Stimulated activated naive B cell treated with anti-CD40 and anti-IgM and Interleukin-4, amounts not matched to agents 10 μg/mL and 1 μg/mL and 100 μg/mL, for 72 hours (primary cell): ENCODE measurements at places on chromosomes 12 and 14.

DNA sequence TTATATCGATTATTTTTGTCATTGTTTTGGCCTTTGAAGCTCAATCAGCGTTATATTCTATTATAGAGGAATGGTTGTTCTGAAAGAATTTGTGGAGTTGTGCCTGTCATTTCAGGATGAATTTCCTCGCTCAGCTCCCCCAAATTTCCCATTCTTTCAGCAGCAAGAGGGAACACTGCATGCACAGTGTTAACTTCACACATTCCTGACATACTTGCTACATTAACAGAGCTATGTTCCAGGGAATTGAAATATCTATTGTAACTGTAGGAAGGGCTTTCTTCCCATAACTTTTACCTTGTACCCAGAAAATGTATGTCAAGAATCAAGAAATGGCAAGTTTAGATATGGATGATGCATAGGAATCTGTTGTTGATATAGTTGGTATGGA lies 379.0 kb downstream of the LRIG3 start:
- no peak for DNase-seq

- DNase-seq = no peak
Observed at GRCh38 chr12:56928262-56928661, 5.9 kb downstream of the SDR9C7 start.

DNA sequence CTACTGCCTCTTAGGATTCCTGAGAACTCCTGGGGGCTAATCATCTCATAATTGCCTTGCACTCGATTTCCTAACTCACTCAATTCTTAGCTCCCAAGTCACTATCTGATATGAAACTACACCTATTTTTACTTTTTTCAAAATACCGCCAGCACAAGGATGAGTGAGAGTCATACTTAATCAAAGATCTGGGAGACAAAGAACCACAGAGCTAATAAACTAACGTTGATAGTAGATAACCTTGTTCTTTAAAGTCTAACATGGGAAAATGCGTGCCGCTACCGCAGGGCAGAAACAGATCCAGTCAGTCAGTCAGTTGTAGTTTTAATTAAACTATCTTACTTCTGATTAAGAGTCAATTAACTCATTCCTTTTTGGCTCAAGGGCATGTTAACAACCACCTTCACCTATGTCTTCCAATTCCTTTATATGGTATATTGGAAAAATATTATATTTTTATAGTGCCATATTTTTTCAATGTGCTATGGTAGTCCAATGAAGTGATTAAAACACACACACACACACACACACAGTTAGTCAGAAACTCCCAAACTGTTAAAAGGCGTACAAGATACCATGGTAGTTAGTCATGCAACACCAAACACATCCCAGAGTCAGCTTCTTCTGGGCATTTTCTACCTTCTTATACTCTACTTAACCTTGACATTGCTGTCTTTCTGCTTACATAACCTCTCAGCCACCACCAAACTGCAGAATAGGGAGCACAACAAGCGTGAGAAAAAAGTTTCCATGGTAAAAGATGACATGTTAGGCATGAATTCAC lies 114.0 kb downstream of the KLHL28 start:
- no peak for DNase-seq

DNA sequence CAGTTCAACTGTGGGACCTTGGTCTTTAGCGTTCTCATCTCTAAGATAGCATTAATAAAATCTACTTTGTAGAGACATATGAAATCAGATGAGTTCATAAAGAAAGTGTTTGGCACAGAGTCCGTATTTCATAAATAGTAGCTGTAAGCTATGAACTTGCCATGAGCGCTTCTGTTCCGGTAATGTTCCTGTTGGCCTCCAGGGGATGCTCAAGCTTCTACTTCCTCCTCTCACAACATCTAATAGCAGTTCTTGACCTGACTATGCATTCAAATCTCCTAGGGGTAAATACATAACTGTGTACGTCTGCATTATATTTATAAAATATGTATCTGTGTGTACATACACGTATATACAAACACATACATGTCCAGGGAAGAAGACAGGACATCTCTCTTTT lies 288.2 kb upstream of the TMPO start:
- no peak for DNase-seq

GRCh38 chr12:104049278-104049902 lies 597 bp downstream of the GLT8D2 start:
- DNase-seq = no peak

DNA sequence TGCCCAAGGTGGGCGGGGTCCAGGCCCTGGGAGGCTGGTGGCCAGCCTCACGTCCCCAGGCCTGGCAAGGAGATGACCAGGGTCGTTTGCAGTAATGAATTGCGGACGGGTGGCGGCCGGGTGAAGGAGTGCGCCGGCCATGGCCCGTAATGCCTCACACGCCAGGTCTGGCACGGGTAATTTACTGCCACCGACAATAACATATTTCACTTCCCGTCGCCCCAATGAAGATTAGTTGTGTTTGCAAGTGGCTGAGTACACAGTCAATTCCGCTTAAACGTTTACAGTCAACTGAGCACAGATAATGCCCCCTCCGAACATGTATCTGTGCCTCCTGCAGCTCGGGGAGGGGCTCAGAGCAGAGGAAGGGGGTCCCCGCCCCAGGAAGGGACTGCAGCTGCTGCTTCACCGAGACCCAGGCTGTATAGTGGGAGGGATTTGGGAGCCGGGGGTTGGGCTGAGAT lies 48.3 kb downstream of the MVK start:
- DNase-seq = no peak

GRCh38 chr14:76698191-76698590 lies 63.1 kb upstream of the VASH1 start:
- no peak for DNase-seq

DNA sequence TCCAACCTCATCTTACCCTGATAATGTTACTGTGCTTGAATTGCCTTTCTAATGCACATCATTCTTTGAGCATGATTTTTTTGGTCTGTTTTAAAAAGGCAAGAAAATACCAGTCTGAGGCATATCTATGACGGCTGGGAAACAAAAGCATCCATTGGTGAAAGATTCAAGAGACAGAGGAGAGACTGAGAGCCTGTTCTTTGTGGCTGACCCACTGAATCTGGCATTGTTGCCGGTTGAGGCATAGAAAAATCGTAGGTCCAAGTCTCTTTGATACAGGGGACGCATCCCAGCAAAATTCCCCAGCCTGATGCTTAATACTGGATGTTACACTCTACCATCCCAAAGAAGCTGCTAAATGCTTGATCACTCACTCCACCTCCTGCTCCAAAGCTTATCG lies 2.9 kb upstream of the KLHL42 start:
- no peak for DNase-seq

GRCh38 chr12:122932207-122932606 lies 34.1 kb downstream of the ABCB9 start:
- DNase-seq = no peak

- DNase-seq = no peak
Observed at GRCh38 chr12:127489061-127489460, 777.9 kb upstream of the TMEM132C start.

GRCh38 chr12:93080994-93081809 lies 152.1 kb upstream of the EEA1 start:
- DNase-seq = no peak

DNA sequence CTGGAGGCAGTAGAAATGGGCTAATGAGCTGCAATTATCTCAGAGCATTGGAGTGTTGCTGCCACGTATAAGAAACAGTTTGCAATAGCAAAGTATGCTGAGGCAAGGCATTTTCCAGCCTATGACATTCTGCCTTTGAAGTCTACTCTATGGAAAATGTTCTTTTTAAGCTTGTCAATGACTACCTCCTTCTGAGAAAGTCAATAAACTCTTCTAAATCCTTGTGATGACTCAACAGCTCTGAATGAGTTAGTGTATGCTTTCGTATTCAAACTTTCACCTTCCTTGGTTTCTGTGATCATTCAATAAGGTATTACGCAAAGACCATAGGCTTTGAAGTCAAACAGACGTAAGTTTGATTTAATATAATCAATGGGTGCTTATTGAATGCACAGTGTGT lies 111.2 kb downstream of the CAPZA3 start:
- no peak for DNase-seq

- DNase-seq = peak; percentile 1
Observed at GRCh38 chr14:75428230-75429104, 645 bp downstream of the JDP2 start.

GRCh38 chr14:96370528-96370927 lies 7.2 kb downstream of the GSKIP start:
- no peak for DNase-seq

DNA sequence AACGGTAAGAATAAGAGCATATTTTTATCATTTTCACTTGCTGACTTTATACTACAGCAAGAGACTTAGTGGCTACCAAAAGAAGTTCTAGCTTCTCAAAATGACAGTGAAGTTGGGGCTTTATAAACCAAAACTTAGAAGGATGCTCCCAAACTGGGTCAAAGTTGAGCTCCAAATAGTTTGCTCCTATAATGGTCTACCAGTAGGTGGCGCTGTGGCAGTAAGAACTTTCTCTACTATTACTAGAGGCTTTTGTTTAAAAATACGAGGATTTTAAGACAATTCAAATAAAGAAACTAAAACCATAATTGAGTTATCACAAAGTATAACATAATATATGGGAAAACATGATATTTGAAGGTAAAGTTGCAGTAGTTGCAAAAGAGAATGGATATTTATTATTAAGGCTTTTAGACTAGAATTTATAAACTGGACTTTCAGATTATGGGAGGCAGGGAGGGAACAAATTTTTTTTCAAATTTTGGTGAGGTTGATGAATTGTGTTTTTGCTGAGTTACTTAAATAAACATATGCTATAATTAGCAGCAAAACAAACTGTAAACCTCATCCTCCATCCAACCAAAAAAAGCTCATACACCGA lies 75.0 kb downstream of the TGFB3 start:
- DNase-seq = peak; percentile 13

DNA sequence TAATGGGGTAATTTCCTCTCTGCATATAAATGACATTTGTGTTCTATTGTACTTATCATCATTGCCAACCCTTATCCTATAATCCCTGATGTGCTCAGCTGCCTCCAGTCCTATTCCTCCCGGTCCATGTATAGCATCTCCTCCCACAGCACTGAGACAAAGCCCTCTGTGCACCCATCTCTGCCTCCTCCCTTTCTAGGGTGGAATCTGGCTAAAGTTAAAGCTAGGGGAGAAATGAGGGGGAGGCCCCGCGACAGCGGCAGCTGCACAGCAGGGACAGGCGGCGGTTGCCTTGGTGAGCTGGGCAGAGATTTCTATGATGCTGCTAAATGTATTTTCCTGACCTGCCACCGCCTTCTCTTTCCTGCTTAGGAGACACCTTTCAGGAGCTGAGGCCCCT lies 12.8 kb upstream of the ZDHHC22 start:
- DNase-seq = no peak

- DNase-seq = no peak
Observed at GRCh38 chr14:75824318-75824717, 157.5 kb downstream of the TGFB3 start.

DNA sequence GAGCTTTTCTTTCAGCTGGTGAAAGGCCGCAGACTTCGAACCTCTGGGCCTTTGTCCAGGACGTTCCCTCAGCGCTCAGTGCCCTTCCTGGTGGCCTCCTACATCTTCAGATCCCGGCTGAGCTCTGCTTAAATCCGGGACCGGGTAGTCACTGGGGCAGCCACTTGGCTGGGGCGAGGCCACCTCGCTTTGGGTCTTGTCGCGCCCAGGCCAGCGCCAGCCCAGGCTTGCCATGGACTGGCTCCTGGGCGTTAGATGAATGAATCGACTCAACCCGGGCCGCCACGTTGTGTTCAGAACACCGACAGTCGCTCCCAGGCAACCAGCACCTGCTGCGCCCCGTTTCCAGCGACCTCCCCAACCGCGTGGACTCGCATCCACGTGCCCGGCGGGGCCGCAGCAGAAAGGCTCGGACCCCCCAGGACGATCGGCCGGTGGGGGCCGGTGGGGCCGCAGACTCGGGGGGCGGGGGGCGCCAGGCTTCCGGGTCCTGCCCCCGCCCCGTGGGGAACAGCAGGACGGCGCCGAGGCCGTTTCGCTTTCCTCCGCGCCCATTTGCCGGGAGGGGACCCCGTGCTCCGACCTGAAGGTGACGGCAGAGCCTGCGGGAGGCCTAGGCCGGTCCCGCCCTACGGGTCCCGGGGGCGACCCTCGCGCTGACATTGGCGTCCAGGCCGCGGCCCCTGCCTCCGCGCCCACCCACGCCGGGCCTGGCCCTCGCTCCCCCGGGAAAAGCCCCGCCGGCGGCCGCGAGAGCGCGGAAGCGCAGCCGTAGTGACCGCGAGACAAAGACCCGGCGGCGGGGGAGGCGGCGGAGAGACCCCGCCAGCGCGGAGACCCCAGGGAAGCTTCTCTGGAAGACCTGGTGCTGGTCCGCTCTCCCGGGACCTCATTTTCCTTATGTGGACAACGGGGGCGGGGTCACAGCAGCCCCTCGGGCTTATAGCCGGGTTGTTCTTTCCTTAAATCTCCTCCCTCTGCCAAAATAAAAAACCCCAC lies 37.3 kb upstream of the RCOR1 start:
- peak; percentile 56 for DNase-seq

- DNase-seq = no peak
Observed at GRCh38 chr14:98208211-98208611, 1063.8 kb downstream of the BCL11B start.

GRCh38 chr14:91244501-91244901 lies at the start of gene GPR68:
TSS of gene GPR68 (minus strand) at chr14:91244704. CDS start at chr14:91235050, 9,654 bp downstream.
- DNase-seq = no peak

- DNase-seq = peak; percentile 39
Observed at GRCh38 chr12:120710031-120710804, at the start of gene UNC119B. TSS of gene UNC119B (plus strand) at chr12:120710458. CDS start at chr12:120710475, 17 bp downstream.

DNA sequence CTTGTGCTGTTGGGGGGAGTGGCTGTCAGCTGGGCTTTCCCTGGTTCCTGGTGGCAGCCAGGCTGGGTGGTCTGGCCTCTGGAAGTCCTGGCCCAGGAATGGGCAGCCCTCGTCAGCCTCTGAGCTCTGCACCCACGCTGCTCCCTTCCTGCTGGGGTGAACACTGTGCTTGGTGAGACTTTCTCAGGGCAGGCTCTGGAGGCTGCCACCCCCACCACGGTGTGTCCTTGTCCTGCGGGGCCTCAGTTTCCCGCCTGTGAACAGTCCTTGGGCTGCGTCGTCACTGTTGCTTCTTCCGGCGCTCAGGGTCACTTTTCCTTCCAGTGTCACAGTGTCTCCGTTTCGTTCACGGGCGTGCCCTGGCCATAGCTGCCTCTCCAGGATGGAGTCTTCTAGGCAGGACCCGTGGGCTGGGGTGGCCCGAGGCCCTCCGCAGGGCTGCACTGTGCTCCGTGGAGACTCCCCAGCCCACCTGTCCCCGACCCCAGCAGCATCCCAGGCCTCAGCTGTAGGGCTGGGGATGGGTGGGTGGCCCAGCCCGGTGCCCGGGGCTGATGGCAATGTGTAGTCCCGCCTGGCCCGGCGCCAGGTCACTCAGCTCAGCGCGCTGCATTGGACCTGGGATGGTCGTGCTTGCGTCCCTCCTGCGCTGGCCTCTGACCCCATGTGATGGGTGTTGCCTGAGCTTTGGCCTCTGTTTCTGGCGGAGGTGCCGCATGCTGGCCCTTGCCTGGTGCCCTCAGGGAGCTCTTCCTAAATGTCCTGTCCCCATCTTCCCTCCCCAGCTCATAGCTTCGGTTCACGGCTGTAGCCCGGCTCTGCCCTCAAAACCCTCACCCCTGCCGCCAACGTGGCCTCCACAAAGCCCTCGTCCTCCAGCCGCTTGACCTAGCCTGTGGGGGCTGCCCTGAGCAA lies 6.8 kb downstream of the KIF26A start:
- DNase-seq = no peak

GRCh38 chr12:93827669-93828068 lies 150.5 kb downstream of the CRADD start:
- no peak for DNase-seq
